HepG2 (cell line): ENCODE measurements at places on chromosomes 7 and 10. TPM values are rescaled to one million over a fixed set of nuclear protein-coding genes. Genes with fewer than 3 reads are reported as not detected.

- no peaks in the 10 kb centered on the region for H3K4me1 ChIP-seq
- H3K36me3 ChIP-seq = no peaks in the 10 kb centered on the region
- DNase-seq = no peak
- H3K27ac ChIP-seq = no peak overlapping the region
These were observed 8.5 kb upstream of the AOAH start for GRCh38 chr7:36732806-36733205.

DNA sequence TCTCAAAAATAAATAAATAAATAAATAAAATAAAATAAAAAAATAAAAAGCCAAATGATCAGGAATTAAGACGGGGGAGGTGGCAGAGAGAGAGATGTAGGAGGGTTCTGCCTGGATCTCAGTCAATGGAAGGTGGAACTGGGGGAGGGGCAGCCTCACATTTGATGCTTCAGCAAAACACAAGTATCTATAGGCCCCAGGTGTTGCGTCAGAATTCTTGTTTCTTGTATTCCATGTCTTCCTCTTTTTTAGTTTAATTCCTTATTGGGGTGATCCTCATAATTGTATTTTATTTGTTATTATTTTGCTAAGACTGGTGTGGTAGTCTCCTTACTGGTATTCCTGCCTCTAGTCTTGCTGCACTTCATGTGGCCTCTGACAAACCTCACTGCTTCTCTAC lies 41.4 kb upstream of the SMARCD3 start:
- peaks cover 5% of the 10 kb centered on the region for H3K27me3 ChIP-seq
- H3K4me3 ChIP-seq = no peak overlapping the region
- no peaks in the 10 kb centered on the region for H3K36me3 ChIP-seq
- no peak overlapping the region for H3K27ac ChIP-seq

DNA sequence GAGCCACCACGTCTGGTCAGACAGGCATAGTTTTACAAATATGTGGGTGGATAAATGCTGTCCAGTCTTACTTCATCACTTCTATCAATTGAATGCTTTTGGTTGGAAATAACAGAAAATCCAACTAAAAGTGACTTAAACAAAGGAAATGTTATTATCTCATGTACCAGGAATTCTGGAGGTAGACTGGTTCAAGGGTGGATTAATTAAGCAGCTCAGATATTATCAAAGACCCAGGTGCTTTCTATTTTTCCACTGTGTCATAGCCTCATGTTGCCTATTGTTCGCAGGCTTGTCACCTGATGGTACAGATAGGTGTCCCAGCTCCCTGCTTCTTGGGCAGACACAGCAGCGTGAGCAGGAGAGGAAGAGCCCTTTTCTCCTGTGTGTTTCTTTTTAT lies 156.1 kb upstream of the CTBP2 start:
- no peaks in the 10 kb centered on the region for H3K27me3 ChIP-seq
- H3K4me1 ChIP-seq = no peaks in the 10 kb centered on the region
- no peak overlapping the region for H3K4me3 ChIP-seq
- no peaks in the 10 kb centered on the region for H3K36me3 ChIP-seq
- DNase-seq = no peak

DNA sequence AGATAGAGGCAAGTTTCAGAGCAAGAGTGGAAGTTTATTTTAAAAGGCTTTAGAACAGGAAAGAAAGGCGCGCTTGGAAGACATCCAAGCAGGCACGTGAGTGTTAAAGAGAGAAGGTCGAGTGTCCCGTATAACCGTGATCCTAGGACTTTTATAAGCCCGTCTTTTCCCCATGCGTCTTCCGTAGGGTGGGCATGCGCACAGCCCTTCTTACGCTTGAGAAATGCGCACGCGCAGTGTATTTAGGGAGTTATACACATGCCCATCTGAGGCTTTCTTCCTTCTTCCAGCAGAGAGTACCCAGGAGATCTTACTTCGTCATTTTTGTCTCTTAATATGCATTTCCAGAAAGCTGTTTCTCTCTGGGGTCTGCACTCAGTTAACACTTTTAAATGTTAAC lies 52.4 kb downstream of the CALD1 start:
- no peaks in the 10 kb centered on the region for H3K27me3 ChIP-seq
- H3K27ac ChIP-seq = no peak overlapping the region

- DNase-seq = no peak
- peaks cover 12% of the 10 kb centered on the region for H3K4me1 ChIP-seq
- peak overlapping the region; percentile 33; the same call in 1 of the 2 replicates for H3K4me3 ChIP-seq
- no peaks in the 10 kb centered on the region for H3K36me3 ChIP-seq
These were observed 152.5 kb upstream of the YAE1 start for GRCh38 chr7:39413636-39414223.

- no peaks in the 10 kb centered on the region for H3K4me1 ChIP-seq
- DNase-seq = no peak
- H3K36me3 ChIP-seq = no peaks in the 10 kb centered on the region
- no peak overlapping the region for H3K27ac ChIP-seq
These were observed 45.1 kb upstream of the NPTX2 start for GRCh38 chr7:98571986-98572385.

GRCh38 chr7:105001652-105002184 lies 12.3 kb upstream of the KMT2E start:
- H3K36me3 ChIP-seq = peaks cover 5% of the 10 kb centered on the region
- H3K4me1 ChIP-seq = peaks cover 78% of the 10 kb centered on the region
- no peaks in the 10 kb centered on the region for H3K27me3 ChIP-seq
- H3K27ac ChIP-seq = no peak overlapping the region
- H3K4me3 ChIP-seq = no peak overlapping the region

DNA sequence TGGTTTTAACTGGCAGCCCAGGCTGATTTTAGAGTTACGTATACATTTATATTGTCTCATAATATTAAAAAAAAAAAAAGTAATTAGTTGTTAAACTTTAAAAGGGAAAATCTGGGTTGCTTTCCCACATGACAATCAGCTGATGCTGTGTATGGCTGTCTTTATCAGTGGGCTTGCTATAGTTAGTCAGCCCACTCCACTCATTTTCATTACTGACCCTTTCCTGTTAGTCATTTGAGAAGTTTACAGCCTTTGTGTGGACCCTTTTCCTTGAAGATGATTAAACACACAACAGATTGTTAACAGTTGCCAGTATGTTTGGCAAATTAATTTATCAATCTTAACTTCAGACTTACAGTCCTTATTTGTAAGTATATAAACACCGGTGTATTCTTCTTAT lies 164.5 kb upstream of the AGR3 start:
- H3K27ac ChIP-seq = no peak overlapping the region
- DNase-seq = no peak
- no peaks in the 10 kb centered on the region for H3K27me3 ChIP-seq
- no peak overlapping the region for H3K4me3 ChIP-seq
- no peaks in the 10 kb centered on the region for H3K36me3 ChIP-seq
- H3K4me1 ChIP-seq = peaks cover 25% of the 10 kb centered on the region

GRCh38 chr10:91614225-91614624 lies 18.6 kb downstream of the PPP1R3C start:
- H3K27ac ChIP-seq = no peak overlapping the region
- no peaks in the 10 kb centered on the region for H3K27me3 ChIP-seq
- H3K4me1 ChIP-seq = peaks cover 3% of the 10 kb centered on the region
- H3K4me3 ChIP-seq = no peak overlapping the region
- no peak for DNase-seq

- peaks cover 16% of the 10 kb centered on the region for H3K4me1 ChIP-seq
- no peak overlapping the region for H3K27ac ChIP-seq
- H3K4me3 ChIP-seq = no peak overlapping the region
- no peaks in the 10 kb centered on the region for H3K27me3 ChIP-seq
- no peaks in the 10 kb centered on the region for H3K36me3 ChIP-seq
These were observed 24.2 kb upstream of the MACC1 start for GRCh38 chr7:20241194-20241910.

Gene DENND11
- 10.5 and 12.5 TPM in 2 replicates for total RNA-seq

Gene PTPRE
- total RNA-seq = 0.02 TPM in 1 of 2 replicates, not detected in the other

Gene CCDC172
- not detected in 2 replicates for total RNA-seq

Gene ZNF282
- total RNA-seq = 19.3 and 20.9 TPM in 2 replicates
